ENCODE measurements at places on chromosomes 12 and 14.

DNA sequence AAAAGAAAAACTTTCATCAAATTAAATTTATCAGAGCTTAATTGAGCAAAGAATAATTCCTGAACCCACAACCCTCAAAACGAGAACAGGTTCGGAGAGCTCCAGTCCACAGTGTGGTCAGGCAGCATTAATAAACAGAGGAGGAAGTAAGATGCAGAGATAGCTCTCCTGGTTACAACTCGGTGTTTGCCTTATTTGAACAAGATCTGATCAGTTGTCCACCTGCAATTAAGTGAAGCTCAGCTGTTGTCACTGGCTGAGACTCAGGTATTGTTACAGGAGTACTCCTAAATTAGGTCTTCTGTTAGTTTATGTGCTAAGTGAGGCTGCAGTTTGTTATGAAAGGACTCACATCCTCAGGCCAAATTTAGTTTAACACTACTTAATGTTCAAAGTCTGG lies 451.4 kb upstream of the PDE3A start:
- no peak for DNase-seq

DNA sequence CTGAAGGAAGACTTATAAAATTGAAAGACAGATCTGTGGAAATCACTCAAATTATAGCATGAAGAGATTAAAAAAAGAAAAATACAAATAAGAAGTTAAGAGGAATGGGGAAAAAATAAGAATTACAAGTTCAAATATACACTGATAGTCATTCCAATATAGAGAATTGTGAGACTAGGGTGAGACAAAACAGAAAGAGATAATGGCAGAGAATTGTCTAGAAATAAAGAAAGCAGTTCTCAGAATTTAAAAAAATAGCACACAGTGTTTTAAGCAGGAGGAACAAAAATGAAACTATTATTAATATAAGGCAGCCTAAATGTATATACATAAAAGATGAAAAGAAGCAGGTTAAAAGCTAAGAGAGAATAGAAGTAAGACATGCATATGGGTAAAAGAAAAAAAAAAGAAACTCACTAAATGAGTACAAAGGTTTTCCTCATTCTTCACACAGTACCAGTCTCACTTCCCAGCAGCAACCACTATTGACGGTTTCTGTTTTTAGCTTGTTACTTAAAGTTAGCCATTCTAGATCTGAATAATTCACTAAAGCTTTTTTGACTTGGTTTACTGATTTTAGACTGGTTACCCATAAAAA lies 31.1 kb downstream of the SLC38A4 start:
- no peak for DNase-seq

DNA sequence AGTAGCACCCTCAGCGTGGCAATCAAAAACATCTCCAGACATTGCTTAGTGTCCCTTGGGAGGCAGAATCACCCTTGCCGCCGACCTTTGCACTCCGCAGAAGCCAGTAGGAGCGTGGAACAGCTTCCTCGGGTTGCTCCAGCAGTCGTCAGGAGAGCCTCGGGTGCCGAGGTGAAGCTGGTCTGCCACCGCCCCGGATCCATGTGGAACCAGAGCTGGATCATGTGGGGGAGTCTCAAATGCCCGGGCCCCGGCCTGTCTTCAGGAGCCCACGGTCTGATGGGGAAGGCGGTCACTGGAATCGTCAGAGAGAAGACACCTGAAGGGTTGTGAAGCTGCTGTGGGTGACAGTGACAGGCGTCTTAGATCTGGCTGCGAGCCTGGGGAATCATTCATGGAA lies 14.3 kb downstream of the MVK start:
- DNase-seq: no peak

DNA sequence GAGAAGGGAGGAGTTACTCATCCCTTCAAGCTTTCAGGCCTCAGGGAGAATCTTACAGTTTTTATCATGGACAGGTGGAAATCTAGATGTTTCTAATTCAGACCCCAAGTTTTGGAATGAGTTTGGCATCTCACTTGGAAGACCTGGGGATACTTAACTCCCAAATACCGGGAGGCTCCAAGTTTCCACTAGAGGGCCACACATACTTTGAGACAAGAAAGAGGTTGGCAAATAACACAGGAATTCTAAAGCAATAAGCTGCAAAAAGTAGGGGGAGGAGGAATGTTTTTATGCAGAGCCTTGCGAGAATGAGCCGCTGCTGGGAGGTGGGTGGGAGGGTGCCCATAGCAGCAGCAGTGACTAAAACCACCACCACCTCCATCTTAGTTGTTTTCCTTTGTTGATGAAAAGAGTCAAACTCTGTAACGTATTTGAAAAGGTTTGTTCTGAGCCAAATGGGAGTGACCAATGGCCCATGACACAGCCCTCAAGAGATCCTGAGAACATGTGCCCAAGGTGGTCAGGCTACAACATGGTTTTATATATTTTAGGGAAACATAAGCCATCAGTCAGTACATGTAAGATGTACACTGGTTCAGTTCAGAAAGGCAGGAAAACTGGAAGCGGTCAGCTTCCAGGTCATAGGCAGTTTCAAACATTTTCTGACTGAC lies 34.2 kb upstream of the RNASE1 start:
- no peak for DNase-seq

GRCh38 chr14:38583471-38583870 lies 327.6 kb upstream of the CLEC14A start:
- DNase-seq: no peak

- DNase-seq: no peak
Observed at GRCh38 chr14:33570694-33571310, 380.1 kb downstream of the EGLN3 start.

DNA sequence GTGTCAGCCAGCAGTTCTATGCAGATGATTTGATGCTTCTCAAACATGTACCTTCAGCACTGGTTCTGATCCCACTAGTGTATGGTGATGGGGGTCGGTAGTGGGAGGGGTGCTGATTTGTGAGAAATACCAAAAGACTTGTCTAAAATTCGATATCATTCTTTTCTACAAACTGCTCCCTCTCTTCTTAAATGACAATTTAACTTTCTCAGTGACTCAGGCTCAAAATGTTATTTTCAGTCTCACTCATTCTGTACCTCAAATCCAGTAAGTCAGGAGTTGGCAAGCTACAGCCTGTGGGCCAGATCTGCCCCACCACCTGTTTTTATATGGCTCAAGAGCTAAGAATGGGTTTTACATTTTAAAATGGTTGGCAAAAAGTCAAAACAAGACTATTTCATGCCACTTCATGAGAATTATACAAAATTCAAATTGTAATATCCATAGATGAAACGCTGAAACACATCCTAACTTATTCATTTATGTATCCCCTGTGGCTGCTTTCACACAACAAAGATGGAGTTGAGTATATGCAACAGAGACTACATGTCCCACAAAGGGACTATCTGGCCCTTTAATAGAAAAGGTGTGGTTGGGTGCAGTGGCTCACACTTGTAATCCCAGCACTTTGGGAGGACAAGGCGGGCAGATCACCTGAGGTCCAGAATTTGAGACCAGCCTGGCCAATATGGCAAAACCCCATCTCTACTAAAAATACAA lies 6.6 kb upstream of the NOP2 start:
- DNase-seq: no peak

GRCh38 chr12:65649126-65649525 lies 175.2 kb upstream of the HMGA2 start:
- no peak for DNase-seq

- no peak for DNase-seq
Observed at GRCh38 chr12:121839993-121840761, 18.5 kb downstream of the HPD start.

GRCh38 chr12:23055004-23055403 lies 430.0 kb downstream of the ETNK1 start:
- no peak for DNase-seq

DNA sequence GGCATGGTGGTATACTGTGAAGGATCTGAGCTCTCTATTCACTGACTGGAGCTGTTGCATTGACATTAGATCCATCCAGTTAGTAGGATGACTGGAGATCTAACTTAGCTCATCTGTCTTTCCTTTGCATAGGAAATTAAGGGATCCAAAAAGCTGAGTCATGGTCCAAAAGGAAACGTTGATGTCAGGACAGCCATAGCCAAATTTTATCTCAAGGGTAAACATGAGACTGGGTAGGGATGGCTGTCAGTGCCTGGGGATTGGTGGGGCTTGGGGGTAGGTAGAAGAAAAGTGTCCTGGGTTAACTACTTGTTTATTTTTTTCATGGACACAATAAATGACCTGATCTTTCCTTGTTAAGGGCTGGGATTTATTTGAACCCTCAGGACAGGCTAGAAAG lies 4.6 kb downstream of the FAM177A1 start:
- DNase-seq: no peak

DNA sequence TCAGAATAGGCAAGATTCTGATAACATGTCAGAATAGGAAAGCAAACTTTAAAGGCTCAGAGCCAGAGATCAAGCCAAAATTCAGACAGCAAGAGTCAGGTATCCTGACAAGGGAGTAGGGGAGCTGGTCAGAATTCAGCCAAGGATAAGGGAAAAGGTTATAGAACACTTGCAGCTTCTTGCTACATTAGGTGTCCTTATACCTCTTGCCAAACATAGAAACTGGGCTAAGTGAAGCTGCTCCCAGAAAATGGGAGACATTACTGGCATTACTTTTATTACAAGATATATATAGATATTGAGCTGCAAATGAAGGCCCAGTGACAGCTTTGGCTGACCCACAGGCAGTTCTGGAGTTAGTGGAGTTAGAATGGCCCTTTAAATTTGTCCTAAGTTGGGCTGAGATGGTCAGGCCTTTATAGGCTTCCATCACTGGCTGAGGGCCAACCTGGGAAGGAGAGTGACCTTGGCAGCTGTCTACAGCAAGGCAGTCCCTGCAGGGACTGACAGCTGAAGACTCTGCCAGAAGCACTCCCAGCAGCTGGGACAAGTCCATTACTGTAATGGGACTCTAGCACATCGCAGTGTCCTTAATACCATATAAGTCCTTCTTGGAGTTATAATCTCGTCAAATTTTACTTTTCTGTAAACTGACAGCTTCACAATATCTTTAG lies 83.0 kb downstream of the LRRC9 start:
- DNase-seq: no peak

DNA sequence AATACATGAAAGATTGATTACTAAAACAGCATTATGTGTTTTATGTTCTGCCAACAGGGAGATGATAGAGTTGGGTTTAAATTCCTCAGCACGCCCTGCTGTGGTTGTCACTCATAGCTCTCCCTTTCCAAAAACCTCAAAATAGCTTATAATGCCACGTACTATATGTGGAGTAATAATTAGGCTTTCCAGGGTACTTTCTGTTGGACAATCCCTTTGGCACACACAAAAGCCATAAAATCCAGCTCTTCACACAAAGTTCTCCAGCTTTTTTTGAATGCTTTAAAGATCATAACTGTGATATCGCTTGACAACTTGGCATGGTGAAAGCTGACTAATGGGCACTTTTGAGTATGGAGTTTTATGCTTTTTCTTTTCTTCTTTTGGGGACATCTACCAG lies 145.3 kb upstream of the DCN start:
- no peak for DNase-seq

- DNase-seq: no peak
Observed at GRCh38 chr14:43475757-43476156, 1031.3 kb downstream of the FSCB start.

- no peak for DNase-seq
Observed at GRCh38 chr12:49702676-49703215, 4.5 kb downstream of the FMNL3 start.

- DNase-seq: no peak
Observed at GRCh38 chr12:28866296-28866695, 282.8 kb upstream of the FAR2 start.

- DNase-seq: no peak
Observed at GRCh38 chr12:125351788-125352187, 286.6 kb downstream of the AACS start.

DNA sequence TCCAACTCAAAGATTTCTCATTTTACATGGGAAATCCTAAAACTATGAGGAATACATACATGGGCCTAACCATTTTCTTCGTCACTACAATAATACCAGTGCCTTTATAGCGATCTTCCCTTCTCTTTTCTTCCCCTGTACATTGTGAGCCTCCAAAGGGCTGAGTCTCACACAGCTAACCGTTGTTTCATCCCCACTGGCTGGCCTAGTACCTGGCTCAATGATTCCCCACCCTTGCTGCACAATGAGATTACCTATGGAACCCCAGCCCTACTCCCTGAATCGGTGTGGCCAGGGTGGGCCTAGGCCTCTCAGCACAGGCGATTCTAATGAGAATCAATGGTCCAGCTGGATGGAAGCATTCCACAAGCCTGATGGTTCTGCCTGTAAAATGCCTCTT lies 16.1 kb downstream of the PPTC7 start:
- no peak for DNase-seq

GRCh38 chr12:89183985-89184435 lies 168.3 kb downstream of the DUSP6 start:
- no peak for DNase-seq

GRCh38 chr12:88336076-88336739 lies 194.1 kb downstream of the TMTC3 start:
- DNase-seq: no peak

- DNase-seq: no peak
Observed at GRCh38 chr12:98803468-98804209, 158.5 kb downstream of the APAF1 start.

- DNase-seq: no peak
Observed at GRCh38 chr12:111819191-111820158, 22.6 kb upstream of the MAPKAPK5 start.

DNA sequence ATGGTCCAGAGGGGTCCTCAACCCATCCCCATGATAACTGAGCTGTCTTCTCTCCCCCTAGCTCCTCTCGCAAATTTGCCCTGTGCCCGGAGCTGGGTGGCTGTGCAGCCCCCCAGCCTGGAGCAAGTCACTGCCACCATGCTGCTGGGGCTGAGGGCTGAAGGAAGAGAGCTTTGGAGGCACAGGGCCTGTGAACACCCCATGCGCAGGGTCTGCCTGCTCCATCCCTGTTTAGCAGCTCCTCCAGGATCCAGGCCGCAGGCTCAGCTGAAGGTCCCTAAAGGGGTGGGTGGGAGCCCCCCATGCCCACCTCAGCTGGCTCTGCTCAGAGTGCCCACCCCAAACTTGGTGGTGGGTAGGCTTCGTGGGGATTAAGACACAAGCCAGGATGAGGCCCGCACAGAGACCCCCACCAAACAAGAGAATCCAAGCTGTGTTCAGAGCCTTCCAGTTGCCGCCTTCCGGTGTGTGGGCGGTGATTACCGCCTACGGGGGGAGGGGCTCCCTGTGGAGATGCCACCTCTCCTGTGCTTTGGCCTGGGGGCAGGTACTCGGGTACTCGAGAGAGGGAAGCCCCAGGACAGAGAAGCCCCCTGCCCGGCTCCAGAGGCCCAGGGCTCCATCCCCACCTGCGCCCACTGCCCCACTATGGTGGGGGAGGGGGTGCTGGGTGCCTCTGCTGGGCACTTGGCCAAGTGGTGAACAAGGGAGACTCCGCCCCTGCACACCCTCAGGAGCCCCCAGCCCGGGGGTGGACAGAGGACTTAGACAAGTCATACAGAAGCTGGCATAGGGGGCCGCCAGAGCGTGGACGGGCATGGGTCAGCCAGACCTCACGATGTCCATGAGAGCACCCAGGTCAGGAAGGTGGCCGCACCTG lies 1.4 kb upstream of the JAG2 start:
- DNase-seq: no peak

DNA sequence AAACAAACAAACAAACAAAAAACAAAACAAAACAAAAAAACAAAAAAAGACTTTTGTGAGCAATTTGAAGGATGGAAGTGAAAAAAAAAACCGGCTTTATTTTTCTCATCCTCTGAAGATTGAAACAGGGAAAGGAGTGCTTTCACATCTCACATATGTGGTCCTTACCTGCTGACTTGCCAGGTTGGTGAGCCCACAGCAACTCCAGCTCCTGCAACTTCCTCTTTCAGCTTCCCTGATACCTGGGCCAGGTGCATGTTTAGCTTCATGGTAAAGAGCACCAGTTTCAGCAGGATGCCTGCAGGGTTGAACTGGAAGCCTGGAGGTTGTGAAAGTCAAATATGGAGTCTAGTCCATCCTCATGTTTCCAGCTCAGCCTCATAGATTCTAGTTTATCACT lies 221.2 kb upstream of the OTX2 start:
- no peak for DNase-seq

Measured in NCI-H1694 (cell line).